ENCODE measurements at places on chromosomes 1 and 21. TPM values are rescaled to one million over a fixed set of nuclear protein-coding genes. Genes with fewer than 3 reads are reported as not detected.

GRCh38 chr1:190478149-190479049 lies 735 bp upstream of the BRINP3 start:
- H3K36me3 ChIP-seq = no peaks in the 10 kb centered on the region
- no peak overlapping the region for H3K27ac ChIP-seq
- H3K27me3 ChIP-seq = peaks cover 51% of the 10 kb centered on the region
- H3K4me1 ChIP-seq = peaks cover 19% of the 10 kb centered on the region

GRCh38 chr1:14282707-14283106 lies 315.8 kb upstream of the KAZN start:
- no peak overlapping the region for H3K4me3 ChIP-seq
- H3K27ac ChIP-seq = no peak overlapping the region
- H3K4me1 ChIP-seq = no peaks in the 10 kb centered on the region
- no peaks in the 10 kb centered on the region for H3K27me3 ChIP-seq
- H3K36me3 ChIP-seq = no peaks in the 10 kb centered on the region
- no peak for DNase-seq

- H3K36me3 ChIP-seq = no peaks in the 10 kb centered on the region
- H3K27ac ChIP-seq = peak overlapping the region; percentile 41
- peaks cover 39% of the 10 kb centered on the region for H3K4me1 ChIP-seq
- peak overlapping the region; percentile 71 for H3K4me3 ChIP-seq
- DNase-seq = peak; percentile 22
- no peaks in the 10 kb centered on the region for H3K27me3 ChIP-seq
Observed at GRCh38 chr1:236140705-236141446, 1.5 kb upstream of the GPR137B start.

GRCh38 chr1:100895540-100896480 lies at the start of gene SLC30A7:
Gene SLC30A7 (plus strand): TSS chr1:100896090. CDS start chr1:100896263, 173 bp downstream.
- H3K27me3 ChIP-seq = no peaks in the 10 kb centered on the region
- peaks cover 17% of the 10 kb centered on the region for H3K36me3 ChIP-seq
- peak within 1 kb of the TSS; percentile 73 for H3K4me3 ChIP-seq
- H3K4me1 ChIP-seq = peaks cover 43% of the 10 kb centered on the region
- H3K27ac ChIP-seq = peak within 1 kb of the TSS; percentile 93

DNA sequence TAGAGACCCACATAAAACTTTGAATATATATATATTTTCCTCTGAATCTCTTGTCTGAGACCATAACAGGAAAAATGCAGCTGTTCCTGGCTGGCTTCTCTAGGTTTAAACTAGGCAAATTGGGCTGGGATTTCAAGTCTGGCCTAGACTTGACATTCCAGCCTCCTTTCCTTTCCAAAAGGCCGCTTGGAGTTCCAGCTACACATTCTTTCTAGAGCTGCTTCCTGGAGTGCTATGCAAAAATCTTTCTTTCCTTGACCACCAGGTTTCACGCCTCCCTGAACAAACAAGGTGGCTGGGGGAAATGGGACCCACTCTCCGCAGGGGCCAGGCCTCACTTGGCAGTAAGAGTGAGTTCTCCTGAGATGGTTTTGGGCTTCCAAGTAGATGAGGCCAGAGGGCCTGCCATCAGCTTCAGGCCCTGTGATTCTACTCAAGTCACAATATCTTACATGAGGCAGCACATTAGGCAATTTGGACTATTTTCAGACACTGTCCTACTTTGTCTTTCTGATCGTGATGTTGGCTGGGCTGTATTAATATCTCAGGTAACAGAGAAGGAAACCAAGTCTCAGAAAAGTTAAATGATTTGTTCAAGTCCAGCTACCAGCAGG lies 102.4 kb downstream of the FAM78B start:
- no peaks in the 10 kb centered on the region for H3K4me1 ChIP-seq
- H3K36me3 ChIP-seq = no peaks in the 10 kb centered on the region
- no peak overlapping the region for H3K4me3 ChIP-seq
- H3K27ac ChIP-seq = no peak overlapping the region
- no peak for DNase-seq
- no peaks in the 10 kb centered on the region for H3K27me3 ChIP-seq

- H3K27me3 ChIP-seq = no peaks in the 10 kb centered on the region
- no peak overlapping the region for H3K27ac ChIP-seq
- DNase-seq = no peak
- H3K4me1 ChIP-seq = no peaks in the 10 kb centered on the region
- H3K36me3 ChIP-seq = no peaks in the 10 kb centered on the region
Observed at GRCh38 chr1:85935234-85935633, 221.3 kb downstream of the COL24A1 start.

DNA sequence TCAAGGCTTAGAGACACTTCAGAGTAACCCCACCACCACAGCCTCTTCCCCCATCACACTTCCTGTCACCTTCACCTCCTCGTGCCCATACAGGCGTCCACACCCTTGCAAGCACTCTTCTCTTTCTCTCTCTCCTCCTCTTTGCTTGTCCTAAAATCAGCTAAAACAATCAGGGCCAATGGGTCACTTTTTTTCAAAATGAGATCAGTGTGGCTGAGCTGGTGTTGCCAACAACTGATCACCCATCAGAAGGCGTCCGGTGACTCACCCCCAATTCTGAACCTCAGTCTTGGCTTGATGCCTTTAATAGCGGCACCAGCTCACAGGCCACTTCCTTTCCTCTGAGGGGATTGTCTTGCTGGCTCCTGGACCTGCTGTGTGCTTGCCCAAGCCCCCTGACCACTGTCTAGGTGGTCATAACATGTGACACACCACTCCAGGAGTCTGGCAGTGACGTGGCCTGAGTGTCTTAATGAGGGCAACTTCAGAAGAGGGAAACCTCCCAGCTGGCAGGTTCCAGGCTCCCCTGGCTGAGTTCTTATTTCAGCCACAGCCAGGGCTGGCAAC lies 1.6 kb downstream of the DRAXIN start:
- H3K27me3 ChIP-seq = peaks cover 14% of the 10 kb centered on the region
- H3K27ac ChIP-seq = no peak overlapping the region
- no peak overlapping the region for H3K4me3 ChIP-seq
- H3K4me1 ChIP-seq = peaks cover 23% of the 10 kb centered on the region
- DNase-seq = no peak

- H3K36me3 ChIP-seq = no peaks in the 10 kb centered on the region
- peak; percentile 68 for DNase-seq
- no peaks in the 10 kb centered on the region for H3K27me3 ChIP-seq
- peaks cover 30% of the 10 kb centered on the region for H3K4me1 ChIP-seq
- peak overlapping the region; percentile 60 for H3K27ac ChIP-seq
Observed at GRCh38 chr1:207959141-207959825, 48.4 kb upstream of the CD34 start.

- H3K27ac ChIP-seq = no peak overlapping the region
- H3K36me3 ChIP-seq = no peaks in the 10 kb centered on the region
- H3K4me1 ChIP-seq = no peaks in the 10 kb centered on the region
- H3K4me3 ChIP-seq = no peak overlapping the region
Observed at GRCh38 chr1:46474570-46474969, 15.1 kb upstream of the DMBX1 start.

GRCh38 chr1:175320804-175321203 lies 128.2 kb upstream of the KIAA0040 start:
- H3K4me1 ChIP-seq = peaks cover 16% of the 10 kb centered on the region
- no peaks in the 10 kb centered on the region for H3K36me3 ChIP-seq
- no peaks in the 10 kb centered on the region for H3K27me3 ChIP-seq
- H3K4me3 ChIP-seq = no peak overlapping the region
- no peak for DNase-seq
- H3K27ac ChIP-seq = no peak overlapping the region

- no peak overlapping the region for H3K27ac ChIP-seq
- no peaks in the 10 kb centered on the region for H3K36me3 ChIP-seq
- H3K4me3 ChIP-seq = no peak overlapping the region
- DNase-seq = peak; percentile 62
- no peaks in the 10 kb centered on the region for H3K27me3 ChIP-seq
Observed at GRCh38 chr21:30958741-30959140, 77.4 kb upstream of the KRTAP11-1 start.

- H3K4me1 ChIP-seq = peaks cover 5% of the 10 kb centered on the region
- peak; percentile 88 for DNase-seq
- no peaks in the 10 kb centered on the region for H3K36me3 ChIP-seq
- peaks cover 4% of the 10 kb centered on the region for H3K27me3 ChIP-seq
- H3K27ac ChIP-seq = no peak overlapping the region
Observed at GRCh38 chr21:36487641-36488307, 7.9 kb upstream of the CLDN14 start.

GRCh38 chr1:44926311-44926781 lies 60.0 kb downstream of the EIF2B3 start:
- no peak overlapping the region for H3K27ac ChIP-seq
- no peaks in the 10 kb centered on the region for H3K36me3 ChIP-seq

GRCh38 chr21:28675331-28676041 lies 317.2 kb downstream of the LTN1 start:
- no peak overlapping the region for H3K4me3 ChIP-seq
- H3K4me1 ChIP-seq = no peaks in the 10 kb centered on the region
- no peak for DNase-seq
- H3K27ac ChIP-seq = no peak overlapping the region
- H3K27me3 ChIP-seq = no peaks in the 10 kb centered on the region
- no peaks in the 10 kb centered on the region for H3K36me3 ChIP-seq

DNA sequence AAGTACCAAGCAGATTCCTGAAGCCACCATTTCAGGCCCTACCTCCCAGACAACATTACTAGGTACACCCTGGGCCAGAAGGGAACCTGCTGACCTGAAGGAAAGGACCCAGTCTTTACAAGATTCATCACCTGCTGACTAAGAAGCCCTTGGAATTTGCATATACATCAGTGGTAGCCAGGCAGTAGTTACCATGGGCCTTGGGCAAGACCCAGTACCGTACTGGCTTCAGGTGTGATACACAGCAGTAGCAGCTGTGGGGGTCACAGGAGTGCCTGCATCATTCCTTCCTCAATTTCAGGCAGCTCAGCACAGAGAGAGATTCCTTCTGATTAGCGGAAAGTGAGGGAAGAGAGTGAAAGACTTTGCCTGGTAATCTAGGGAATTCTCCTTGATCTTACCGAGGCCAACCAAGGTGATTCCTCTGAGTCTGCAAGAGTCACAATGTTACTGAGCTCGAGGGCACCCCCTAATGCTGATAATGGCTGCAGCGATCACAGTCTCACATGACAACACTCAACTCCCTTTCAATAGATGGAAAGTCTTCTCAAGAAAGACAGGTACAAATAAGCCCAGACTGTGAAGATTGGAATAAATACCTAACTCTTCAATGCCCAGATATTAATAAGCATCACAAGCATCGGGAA lies 22.0 kb upstream of the UHMK1 start:
- H3K4me3 ChIP-seq = no peak overlapping the region
- no peaks in the 10 kb centered on the region for H3K27me3 ChIP-seq
- H3K4me1 ChIP-seq = no peaks in the 10 kb centered on the region
- no peaks in the 10 kb centered on the region for H3K36me3 ChIP-seq

DNA sequence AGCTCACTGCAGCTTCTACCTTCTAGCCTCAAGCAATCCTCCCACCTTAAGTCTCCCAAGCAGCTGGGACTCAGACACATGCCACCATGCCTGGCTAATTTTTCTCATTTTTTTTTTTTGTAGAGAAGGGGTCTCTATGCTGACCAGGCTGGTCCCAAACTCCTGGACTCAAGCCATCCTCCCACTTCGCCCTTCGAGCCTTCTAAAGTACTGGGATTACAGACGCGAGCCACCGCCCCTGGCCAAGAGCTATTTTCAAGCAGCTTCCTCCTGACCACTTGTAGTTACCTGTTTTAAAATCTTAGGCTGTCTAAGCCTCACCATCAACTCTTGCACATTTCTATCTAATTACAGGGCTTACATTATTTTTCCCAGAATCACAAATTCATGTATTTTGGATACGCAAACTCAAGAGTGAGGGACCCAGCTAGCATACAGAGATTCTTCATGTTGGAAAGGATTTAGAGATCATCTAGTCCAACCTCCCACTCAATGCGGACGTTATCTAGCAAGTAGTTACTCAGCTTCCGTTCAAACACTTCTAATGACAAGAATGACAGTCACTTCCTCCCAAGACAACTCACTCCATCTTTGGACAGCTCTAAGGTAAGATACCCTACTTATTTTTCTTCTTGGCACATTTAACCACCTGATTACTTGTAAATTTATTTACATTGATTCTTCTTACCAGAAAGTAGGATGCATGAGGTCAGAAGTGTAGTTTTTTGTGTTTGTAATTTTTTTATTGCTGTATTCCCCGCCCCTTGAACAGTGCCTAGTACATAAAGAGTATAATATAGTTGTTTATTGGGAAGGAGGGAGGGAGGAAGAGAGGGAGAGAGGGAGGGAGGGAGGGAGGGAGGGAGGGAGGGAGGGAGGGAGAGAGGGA lies 65.4 kb downstream of the LUZP1 start:
- DNase-seq = peak; percentile 54
- no peaks in the 10 kb centered on the region for H3K27me3 ChIP-seq
- H3K27ac ChIP-seq = peak overlapping the region; percentile 76
- H3K4me1 ChIP-seq = peaks cover 27% of the 10 kb centered on the region

DNA sequence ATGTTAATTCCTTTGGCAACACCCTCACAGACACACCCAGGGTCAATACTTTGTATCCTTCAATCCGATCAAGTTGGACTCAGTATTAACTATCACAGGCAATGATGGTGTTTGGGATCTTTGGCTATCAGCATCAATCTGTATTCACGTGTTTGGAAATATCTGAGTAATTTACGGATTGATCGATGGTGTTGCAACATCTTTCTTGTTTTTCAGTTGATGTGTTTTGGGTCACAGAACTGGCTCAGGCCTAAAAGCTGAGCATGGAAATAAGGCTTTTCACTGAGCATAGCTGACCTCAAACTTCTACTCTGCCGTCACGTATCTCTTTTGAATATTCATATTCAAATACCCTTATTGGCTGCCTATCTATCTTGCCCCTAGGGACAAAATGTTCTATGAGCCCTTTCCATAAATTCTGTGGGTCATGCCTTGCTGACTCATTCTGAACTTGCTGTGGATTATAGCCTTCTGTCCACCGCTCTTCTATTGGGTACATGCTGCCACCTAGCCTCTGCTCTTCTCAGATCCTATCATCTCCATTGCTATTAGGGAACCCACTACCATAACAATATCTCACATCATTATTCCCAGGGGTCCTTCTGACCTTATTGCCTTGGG lies 156.0 kb downstream of the PDE4B start:
- H3K4me1 ChIP-seq = no peaks in the 10 kb centered on the region
- no peaks in the 10 kb centered on the region for H3K27me3 ChIP-seq
- no peaks in the 10 kb centered on the region for H3K36me3 ChIP-seq
- no peak overlapping the region for H3K27ac ChIP-seq
- DNase-seq = no peak
- H3K4me3 ChIP-seq = no peak overlapping the region

DNA sequence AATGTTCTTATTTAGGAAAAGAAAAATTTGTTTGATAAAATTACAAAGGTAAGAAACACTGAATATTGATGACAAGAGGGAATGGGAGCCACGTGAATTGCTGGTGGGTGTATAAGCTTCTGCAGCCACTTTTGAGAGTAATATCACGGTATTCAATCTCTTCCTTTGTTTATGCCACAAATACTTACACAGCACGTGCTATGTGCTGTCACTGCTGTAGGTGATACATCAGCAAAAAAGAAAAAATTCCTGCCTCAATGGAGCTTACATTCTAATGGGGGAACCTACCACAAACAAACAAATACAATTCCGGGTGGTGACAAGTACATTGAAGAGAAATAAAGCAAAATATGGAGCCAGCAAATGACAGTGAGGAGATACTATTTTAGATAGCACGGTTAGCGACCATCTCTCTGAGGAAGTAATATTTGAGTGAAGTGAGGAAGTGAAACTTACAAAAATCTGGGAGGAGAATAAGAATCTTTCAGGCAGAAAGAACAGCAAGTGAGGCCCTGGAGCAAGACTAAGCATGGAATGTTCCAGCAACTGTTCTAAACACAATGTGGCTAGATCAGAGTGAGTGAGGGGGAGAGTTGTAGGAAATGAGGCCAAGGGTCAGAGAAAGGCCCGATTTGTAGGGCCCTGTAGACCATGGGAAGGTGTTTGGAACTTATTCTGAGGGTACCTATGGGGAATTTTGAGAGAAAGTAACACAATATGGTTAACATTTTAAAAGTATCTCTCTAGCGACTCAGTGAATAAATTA lies 2.6 kb upstream of the FCRLB start:
- H3K27ac ChIP-seq = no peak overlapping the region
- H3K4me1 ChIP-seq = no peaks in the 10 kb centered on the region
- H3K36me3 ChIP-seq = no peaks in the 10 kb centered on the region
- DNase-seq = no peak
- H3K27me3 ChIP-seq = no peaks in the 10 kb centered on the region

Gene AIRE
- 0.18 TPM for total RNA-seq

Gene TNNI3K
- total RNA-seq = 7.0 TPM

Gene UFC1
- total RNA-seq = 21.9 TPM

Measured in stomach (tissue), 19 donors.